Muscle of back (tissue), 13 donors: ENCODE measurements at places on chromosomes 4 and X.

DNA sequence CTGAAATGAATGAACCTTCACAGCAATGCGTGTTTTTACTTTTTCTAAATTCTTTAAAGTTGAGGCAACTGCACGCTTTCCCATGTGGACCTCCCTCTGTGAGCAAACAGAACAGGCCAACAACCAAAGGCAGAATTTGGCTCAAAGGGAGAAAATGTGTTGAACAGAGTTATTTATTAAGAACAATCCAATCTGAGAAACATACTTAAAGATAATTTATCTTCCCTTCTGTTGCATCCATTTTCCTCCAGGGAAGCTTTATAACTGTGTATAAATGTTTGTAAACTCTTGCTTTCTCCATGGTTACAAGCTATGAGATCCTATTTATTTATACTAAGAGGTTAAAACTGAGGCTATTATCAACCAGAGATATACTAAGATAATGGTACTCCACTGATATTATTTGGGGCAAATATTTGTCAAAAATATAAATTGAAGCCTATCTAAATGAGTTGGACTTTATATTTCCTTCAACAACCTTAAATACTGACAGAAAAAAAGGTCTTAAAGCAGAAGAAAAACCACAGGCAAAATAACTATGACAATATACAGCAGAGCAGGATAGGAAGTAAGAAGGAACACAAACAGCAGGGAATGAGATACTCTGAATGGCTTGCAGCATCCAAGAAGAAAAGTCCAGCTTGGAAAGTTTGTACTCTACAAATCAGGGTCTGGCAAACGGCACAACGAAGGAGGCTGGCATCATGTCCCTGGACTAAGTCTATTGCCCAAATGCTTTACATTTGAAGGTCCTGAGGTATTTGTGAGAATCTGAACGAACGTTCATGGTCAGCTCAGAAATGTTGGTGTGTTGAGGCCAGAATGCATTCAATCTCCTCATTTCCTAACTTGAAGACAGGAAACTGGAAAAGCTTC, 663.2 kb upstream of the INTU start:
- peak; percentile 91 for DNase-seq

DNA sequence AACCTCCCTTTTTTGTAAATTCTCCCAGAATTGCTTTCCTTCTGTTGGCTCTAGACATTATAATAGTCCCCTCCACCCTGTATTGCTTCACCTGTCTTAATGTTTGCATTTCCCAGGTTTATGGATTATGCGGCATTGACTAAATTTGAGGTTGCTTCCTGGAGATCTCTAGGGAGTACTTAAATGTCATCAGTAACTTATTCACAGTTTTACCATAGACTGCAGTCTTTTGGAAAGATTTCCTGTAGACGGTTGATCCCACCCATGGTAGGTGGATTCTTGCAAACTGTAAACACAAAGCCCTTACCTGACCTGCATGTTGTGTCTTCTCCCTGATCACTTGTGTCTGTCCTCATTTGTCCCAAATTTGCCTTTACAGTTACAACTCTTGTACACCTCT, 6.2 kb upstream of the NOX1 start:
- DNase-seq = no peak

- no peak for DNase-seq
These were observed 76.8 kb downstream of the LNX1 start for GRCh38 chr4:53514509-53514908.

GRCh38 chrX:10038585-10038984, 71.4 kb downstream of the CLDN34 start:
- no peak for DNase-seq

DNA sequence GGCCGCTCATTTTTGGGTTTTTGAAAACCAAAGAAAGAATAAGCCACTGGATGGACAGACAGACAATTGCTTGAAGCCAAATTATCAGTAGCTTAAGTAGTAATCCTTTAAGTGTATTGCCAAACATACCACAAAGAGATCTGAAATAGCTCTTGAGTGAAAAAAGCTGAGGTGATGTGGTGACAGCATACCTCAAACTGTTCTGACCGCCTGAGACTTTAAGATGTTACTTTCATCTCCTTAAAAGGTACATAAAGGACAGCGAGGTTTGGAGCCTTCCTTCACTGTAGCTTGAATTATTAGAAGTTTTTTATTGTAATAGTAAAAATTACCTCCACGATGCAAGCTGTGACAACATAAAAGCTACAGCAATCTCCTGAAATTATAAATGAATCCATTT, 271.5 kb upstream of the FAM241A start:
- no peak for DNase-seq

DNA sequence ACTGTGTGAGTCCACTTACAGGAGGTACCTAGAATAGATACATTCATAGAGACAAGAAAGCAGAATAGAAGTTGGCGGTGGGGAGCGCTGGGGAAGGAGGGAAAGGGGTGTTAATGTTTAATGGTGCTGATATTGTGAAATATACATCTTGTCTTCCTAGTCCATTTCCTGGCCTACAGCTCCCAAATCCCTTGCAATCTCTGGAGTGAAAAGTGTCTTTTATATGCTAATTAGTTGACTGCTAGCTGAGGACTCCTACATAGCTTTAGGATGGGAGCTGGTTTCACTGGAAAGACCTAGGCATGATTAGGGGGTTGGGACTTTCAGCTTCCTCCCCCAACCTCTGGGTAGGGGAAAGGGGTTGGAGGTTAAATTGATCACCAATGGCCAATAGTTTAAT, 36.0 kb downstream of the FUNDC1 start:
- no peak for DNase-seq

DNA sequence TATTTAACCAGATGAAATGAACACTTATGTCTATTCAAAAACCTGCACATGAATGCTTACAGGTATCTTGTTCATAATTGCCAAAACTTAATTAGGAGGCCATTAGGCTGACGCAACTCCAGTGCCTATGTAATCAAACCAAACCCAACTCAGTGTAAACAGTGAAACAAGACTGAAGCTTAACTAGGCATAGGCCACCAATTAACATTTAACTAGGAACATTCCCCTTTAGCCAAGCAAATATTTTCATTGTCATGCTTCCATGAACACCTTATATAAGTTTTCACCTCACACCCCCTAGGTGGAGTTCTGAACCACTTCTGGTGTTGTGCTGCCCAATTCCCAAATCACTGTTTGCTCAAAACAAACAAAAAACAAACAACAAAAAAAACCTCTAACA, 686.0 kb downstream of the STPG2 start:
- no peak for DNase-seq

GRCh38 chr4:90842960-90843359, 715.8 kb downstream of the CCSER1 start:
- no peak for DNase-seq

DNA sequence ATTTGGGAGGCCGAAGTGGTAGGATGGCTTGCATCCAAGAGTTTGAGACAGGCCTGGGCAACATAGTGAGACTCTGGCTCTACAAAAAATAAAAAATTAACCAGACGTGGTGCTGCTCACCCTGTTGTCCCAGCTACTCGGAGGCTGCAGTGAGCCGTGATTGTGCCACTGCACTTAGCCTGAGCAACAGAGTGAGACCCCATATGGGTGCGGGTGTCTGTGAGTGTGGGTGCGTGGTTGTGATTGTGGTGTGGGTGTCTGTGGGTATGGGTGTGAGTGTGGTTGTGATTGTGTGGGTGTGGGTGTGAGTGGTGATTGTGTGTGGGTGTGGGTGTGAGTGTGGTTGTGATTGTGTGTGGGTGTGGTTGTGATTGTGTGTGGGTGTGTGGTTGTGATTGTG, 114.6 kb downstream of the UBE2K start:
- DNase-seq = no peak

DNA sequence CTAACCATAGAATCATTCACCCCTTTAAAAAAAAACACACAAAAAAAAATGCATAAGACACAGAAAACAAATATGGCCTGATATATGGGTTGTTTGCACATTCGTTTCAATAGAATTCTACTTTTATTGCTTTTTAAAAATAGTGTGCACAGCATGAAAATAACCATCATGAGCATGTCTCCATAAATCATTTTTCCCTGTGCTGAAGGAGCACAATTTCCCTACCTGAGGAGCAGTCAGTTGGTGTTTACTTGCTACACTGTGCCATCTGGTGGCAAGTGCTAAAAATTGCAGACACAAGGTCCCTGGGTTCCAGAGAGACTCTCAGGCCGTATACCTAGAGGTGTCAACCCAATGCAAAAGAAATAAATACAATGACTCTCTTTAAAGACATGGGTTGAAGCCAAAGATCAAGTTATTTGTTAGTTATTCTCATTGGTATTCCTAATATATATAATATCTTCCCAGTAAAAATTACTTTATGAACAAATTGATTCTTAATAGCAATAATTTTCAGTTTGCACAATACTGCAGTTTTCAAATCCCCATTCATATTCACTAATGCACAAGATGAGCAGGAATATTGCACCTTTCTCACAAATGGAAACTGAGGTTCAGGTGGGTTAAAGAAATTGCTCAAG, 551.4 kb downstream of the IQCM start:
- no peak for DNase-seq

- no peak for DNase-seq
These were observed 591.8 kb upstream of the CPEB2 start for GRCh38 chr4:14410516-14410915.

GRCh38 chr4:185358514-185358913, 37.2 kb downstream of the LRP2BP start:
- DNase-seq = no peak

GRCh38 chrX:69493766-69494165, 10.4 kb upstream of the NALF2 start:
- DNase-seq = no peak

DNA sequence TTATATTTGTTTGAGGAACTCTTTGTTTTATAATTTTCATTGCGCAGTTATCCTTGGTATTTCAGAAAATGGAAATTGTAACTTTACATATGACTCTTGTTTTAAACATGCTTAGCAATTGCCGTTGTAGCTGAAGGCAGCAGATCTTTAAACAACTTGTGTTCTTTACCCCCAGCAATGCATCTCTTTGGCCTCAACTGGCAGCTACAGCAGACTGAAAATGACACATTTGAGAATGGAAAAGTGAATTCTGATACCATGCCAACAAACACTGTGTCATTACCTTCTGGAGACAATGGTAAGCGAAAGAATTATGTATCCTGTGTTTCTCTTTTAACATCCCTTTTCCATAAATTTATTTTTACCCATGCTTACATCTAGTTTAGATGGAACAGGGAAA, 263.6 kb downstream of the DCTD start:
- DNase-seq = peak; percentile 23

DNA sequence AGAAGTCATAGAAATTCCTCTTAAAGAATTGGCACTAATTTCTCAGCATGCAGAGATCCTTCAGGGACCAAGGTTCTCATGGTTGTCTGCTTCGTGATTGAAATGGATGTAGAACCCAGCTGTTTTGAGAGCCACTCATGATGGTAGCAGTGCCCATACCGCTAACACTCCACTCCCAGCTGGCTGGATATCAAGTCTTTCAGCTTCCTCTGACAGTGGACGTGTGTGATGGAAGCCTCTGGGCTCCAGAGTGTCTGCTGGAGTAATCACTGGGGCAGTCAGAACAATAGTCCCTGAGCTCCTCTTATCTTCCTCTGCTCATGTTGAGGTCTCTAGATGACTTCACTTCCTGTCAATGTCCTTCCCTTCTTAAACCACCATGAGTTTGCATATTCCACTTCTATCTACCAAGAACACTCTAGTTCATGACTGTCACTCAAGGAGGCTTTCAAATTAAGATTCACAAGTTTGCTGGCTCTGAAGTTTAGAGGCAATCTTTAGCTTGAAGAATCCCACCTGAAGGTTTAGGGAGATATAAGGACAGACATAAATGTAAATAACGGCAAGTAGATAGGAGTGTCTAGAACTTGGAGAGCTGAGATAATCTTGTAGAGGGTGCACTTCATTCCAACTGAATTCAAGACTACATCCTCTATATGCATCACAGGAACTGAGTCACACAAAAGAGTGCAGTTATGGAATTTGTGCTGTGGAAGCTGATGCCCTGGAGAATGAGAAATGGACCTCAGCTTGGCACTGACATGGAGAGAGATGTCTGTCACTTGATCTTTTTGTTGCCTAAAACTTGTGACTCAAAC, 64.5 kb upstream of the WDR1 start:
- DNase-seq = no peak

DNA sequence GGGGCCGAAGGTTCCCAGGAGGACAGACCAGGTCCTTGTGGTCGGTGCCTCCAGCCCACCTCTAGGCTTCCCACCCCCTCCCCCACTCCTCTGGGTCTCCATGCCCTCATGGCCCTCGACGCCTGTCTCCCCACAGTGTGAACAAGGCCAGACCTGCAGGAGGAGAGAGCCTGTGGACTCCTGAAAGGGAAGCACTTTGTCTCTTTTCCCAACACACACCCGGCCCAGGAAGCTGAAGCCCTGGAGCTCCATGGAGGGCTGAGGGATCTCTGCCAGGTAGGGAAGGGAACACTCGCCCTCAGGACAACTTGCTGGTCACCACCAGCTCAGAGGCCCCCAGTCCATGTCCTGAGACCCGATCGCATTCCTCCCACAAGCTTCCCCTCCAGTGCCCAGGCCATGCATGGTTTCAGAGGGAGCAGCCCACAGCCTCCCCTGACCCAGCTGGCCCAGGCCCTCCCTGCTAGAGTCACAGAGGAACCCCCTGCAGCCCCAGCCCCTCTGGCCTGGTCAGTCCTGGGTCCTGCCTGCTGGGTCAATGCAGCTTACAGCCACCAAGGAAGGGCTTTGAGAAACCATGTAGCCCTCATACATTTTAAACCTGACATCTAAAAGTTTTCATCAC, 60.8 kb downstream of the ABLIM2 start:
- no peak for DNase-seq

DNA sequence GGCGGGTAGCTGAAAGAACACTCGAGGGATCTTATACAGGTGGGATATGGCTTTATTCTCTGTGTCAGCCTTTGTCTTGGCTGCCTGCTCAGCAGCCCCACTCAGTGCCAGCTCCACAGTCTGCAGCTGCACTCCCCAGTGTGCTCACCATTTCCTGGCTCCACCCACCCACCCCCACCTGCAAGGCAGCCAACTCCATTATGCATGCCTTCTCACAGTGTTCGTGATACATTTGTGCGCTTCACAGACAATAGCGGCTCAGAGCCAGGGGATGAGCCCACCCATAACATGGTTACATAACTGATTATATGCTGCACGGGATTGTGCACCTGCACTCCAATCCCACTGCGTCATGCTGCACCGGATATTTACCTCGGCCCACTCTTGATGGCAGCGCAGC, 8.8 kb upstream of the TMEM128 start:
- DNase-seq = no peak
